ENCODE measurements at places on chromosomes 6 and 20.
A peak's percentile ranks its signal among the peaks of the same experiment; 100 is the strongest.

- no peak for DNase-seq
Observed at GRCh38 chr20:58651946-58652605, 993 bp downstream of the STX16 start.

DNA sequence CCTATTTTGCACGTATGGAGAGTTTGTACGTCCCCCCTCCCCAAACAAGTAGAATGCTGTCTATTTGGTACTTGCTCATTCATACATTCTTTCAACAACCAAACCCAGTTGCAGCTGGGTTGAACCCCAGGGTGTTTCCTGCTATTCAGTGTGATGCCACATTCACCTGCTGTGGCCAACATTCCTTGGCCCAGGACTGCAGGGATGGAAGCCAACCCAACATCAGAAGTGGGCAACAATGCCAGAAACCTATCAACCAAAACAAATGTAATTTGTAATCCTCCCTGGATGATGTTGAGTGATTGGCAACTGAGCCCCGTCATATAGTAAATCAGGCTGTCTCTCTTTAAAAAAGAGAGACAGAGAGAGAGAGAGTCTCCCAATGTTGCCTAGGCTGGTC is 8.9 kb downstream of the NT5E start:
- no peak for DNase-seq

GRCh38 chr20:33465481-33466302 is 22.1 kb upstream of the SNTA1 start:
- no peak for DNase-seq

- no peak for DNase-seq
Observed at GRCh38 chr6:83257791-83258190, 64.6 kb downstream of the RWDD2A start.

DNA sequence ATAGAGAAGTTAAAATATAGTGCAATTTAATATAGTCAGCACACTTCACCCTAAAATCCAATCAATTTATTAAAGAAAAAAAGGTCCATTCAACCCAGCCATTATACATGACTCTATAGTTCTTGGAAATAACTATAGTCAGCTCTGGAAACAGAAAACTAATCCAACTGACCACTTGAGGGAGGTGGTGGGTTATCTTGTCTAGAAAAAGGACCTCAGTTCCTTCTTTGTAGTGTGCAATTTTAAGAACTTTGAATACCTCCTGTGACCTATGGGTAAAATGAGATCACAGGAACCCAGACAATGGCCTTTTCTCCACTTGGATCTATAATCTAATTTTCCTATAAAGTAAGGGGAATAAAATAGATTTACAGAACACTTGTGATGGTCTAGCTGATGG is 163.6 kb upstream of the CENPW start:
- no peak for DNase-seq

DNA sequence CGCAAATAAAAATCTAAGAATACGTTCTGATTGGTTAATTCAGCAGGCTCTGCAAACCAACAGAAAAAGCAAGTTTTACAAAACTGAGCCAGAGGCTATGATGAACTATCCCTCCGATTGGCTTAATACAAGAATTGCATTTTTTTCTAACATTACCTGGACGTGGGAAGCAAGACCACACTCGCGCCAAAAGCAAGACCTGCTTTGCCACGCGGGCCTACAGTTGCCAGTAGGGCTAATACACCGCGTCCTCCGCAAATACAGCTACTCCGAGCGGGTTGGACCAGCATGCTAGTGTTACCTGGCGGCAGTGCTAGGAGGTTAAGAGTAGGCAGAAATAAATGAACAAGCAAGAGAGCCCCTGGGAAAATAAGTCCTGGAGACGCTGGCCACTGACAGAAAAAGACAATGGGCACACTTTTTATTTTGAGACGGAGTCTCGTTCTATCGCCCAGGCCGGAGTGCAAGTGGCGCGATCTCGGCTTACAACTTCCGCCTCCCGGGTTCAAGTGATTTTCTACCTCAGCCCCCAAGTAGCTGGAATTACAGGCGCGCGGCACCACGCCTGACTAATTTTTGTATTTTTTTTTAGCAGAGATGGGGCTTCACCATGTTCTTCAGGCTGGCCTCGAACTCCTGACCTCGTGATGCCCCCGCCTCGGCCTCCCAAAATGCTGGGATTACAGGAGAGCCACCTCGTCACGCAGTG is 131.9 kb upstream of the BTN3A2 start:
- no peak for DNase-seq

- no peak for DNase-seq
Observed at GRCh38 chr20:48763216-48763914, 64.4 kb downstream of the PREX1 start.

DNA sequence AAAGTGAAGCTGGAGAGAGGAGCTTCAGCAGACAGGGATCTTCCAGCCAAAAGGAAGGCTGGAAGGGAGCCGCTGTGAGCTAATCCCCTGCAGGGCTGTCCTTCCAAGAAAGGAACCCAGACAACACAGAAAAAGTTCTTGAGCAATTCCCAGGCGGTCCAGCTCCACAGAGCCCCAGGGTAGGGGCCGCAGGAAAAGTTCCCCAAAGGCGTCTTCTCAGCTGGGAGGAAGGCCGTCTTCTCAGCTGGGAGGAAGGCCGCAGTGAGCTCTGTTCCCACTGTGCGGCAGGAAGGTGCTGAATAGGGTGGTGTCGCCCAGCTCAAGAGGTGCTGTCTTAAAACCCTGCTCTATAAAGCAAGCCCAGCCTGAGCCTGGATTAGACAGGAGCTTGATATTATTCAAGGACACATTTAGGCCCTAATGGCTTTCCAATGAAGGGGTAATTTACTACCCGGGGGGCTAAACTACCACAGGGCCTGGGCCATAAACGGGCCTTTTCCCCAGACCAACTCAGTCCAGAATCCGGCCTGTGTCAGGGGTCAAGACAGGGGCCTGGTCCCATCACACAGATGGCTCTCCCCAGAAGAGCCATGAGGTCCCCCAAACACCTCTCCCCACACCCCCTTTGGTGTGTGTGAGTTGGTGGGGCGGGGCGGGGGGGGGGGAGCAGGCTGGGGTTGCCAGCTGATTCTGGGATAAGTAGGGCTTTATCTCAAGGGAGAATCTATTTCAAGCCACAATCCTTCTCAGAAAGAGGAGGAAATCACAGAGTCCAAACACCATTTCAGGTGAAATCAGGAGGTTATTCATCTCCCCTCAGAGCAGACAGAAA is 103.6 kb downstream of the NOL4L start:
- no peak for DNase-seq

DNA sequence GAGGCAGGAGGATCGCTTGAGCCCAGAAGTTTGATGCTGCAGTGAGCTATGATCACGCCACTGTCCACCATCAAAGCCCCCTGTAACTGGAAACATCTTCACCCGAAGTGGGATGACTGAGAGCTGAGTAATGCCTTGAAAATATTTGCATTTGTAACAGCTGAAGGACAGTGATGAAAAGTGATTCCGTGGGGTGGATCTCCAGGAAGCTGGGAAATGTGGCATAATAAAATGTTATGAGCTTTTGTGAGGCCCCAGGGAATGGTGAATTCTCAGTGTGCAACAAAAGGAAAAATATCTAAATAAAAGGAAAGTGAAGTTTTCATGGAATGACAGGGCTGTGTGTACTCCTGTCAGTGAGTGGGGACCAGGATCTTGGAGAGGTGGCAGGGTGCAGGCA is 92.0 kb downstream of the JAG1 start:
- no peak for DNase-seq

GRCh38 chr20:20755231-20755630 is 42.8 kb upstream of the RALGAPA2 start:
- DNase-seq: no peak

DNA sequence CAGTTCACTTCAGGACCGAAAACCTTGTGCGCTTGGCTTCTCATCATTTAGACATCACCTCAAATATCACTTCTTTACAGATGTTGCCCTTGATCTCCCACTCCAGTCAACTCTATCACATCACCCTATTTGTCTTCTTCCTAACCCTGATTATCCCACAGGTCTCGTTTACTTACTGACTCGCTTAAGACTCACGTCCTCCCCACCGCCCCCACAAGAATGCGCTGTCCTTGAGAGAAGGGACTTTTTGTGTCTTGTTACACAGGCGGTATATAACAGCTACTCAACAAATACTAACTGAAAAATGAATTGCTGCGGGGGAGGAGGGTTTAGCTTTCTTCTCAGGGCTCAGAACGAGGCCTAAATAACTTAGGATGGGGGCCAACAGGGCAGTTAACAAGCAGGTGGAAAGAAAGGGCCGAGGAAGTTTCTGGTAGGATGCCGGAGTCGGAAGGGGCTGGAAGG is 527 bp downstream of the TOMM34 start:
- no peak for DNase-seq

DNA sequence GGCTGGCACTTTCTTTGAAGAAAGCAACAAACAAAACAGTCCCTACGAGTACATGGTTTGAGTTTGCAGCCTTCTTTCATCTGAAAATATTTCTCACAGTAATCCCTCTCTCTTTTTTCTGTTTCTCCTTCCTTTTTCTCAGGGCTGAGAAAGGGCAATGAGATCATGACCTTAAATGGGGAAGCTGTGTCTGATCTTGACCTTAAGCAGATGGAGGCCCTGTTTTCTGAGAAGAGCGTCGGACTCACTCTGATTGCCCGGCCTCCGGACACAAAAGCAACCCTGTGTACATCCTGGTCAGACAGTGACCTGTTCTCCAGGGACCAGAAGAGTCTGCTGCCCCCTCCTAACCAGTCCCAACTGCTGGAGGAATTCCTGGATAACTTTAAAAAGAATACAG is 80.7 kb upstream of the CLDN20 start:
- no peak for DNase-seq

GRCh38 chr20:51710361-51710894 is 57.8 kb downstream of the ATP9A start:
- DNase-seq: no peak

DNA sequence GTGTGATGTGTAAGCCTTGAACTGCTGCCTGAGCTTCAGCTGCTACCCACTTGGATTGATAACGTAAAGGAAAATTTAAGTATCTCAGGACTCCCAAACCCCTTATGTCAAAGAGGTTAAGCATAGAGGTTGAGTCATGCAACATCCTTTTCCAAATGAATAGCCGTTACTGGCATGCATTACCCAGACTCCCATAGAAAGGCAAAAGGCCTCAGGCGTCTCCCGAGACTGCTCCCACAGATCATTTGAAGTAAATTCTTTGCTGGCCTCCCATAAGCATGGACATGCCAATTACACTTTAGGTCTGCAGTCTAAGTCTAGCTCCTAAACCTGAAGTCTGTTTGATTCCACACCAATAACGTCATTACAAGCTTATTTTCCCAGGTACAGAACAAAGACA is 14.7 kb downstream of the IPCEF1 start:
- DNase-seq: no peak

- DNase-seq: peak; percentile 60
Observed at GRCh38 chr6:88165844-88166492, at the start of gene CNR1. Gene CNR1 (minus strand): TSS chr6:88166347. CDS start chr6:88145274, 21,073 bp downstream.

DNA sequence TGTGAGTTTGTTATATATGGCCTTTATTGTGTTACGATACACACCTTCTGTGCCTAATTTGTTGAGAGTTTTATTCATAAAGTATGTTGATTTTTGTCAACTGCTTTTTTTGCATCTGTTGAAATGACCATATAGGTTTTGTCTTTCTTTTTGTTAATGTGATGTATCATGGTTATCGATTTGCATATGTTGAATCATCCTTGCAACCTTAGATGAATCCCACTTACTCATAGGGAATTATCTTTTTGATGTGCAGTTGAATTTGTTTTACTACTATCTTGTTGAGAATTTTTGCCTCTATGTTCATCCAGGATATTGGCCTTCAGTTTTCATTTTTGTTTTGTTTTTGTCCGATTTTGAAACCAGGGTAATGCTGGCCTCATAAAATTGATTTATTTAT is 45.7 kb upstream of the TPD52L1 start:
- DNase-seq: no peak

- no peak for DNase-seq
Observed at GRCh38 chr20:57389695-57390603, 1.2 kb upstream of the RBM38 start.

DNA sequence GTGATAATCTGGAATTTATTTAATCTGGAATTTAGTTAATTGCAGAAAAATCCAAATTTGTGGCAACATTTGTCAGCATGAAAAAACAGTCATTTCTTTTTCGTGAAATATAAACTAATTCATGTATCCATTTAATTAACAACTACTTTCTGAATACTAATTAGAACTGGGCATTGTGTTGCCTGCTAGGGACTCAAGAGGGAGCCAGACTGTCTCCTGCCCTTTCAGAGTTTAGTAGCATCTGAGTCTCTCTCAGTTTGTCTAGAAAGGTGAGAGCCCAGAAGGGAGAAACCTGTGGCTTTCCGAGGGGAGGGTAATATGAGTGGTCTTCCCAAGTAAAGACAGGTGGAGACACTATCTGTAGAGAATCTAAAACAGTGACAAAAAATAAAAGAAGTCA is 210.9 kb upstream of the HDDC2 start:
- DNase-seq: no peak

DNA sequence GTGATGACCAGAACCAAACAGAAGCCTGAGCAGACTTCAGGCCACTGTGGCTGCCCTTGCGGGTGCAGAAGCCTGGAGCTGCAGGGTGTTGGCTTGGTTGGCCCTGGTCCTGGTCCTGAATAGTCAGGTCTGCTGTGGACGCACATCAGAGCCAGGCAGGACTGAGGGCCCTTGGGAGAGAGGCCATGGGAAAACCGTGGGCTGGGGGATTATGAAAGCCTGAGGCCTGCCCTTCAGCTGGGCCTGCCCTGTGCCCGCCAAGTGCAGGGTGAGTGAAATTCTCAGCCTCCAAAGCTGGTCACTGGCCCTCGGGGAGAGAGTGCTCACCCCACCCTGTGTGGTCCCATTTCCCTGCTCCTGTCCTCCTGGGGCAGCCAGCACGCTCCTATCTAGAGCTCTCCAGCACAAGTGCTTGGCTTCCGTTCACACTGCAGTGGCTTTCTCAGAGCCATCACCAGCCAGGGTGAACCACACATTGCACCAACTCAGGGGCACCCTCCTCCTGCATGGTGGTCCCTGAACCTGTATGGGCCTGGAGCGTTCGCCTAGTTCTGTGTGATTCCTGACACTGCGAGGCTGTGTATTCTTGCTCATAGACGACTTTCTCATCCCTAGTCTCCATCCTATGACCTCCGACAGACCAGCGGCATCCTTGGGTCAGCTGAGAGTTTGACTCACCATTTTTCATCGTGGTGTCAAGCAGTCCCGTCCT is 146.1 kb downstream of the TTLL2 start:
- no peak for DNase-seq

DNA sequence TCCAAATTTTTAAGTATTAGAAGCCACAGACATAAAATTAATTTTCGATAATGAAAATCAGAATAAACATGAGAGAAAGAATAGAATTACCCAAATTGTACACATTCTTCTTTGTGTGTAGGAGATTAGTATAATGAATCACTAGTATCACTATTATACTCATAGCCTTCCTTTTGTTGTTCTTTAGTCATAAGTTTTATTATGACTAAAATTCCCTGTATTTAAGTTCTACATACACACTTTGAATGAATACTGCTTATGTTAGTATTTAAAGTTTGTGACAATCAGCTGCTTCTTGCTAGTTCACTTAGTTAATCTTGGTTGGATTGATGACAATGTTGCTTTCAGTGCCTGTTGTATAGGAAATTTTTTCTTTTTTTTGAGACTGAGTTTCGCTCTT is 72.7 kb downstream of the CCDC170 start:
- DNase-seq: no peak

GRCh38 chr20:24124951-24125650 is 136.5 kb upstream of the GGTLC1 start:
- DNase-seq: no peak
